Globus pallidus (tissue), 1 donor: ENCODE measurements at places on chromosomes 1 and 21.

GRCh38 chr1:81254560-81254959 is 546.2 kb upstream of the ADGRL2 start:
- no peak for DNase-seq

GRCh38 chr1:60950224-60951063 is 131.9 kb upstream of the NFIA start:
- no peak for DNase-seq

- DNase-seq: no peak
Observed at GRCh38 chr1:52677076-52677806, 20.9 kb downstream of the COA7 start.

DNA sequence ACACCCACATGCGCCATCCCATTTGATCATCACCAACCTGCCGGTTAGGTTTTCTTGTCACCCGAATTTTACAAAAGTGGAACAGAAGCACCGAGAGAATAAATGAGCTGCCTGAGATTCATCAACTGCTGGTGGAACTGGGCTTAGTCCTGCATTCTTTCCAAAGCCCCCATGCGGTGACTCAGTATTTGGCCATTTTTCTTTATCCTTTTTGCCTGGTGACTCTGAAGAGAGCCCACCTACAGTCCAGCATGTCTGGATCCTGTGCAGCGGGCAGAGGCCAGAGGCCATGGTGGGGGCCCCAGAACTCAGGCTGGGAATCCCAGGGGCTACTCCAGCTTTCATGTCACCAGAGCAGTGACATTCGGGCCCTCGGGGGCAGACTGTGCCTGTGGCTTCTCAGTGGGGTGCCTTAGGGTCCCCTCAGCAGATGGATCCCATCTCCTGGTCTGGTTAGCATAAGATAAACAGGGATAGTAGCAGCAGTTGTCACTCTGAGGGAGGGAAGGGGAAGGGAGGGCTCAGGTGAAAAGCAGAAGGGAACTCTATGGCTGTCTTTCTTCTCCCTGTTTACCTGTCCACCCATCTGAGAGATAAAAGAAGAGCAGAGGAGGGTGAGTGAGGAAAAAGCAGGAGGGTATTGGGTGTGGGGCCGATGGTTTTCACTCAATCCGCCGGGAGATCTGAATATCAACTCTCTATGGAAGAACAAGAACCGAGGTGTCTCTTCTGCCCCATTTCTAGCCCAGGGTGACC is 63.2 kb downstream of the KIF26B start:
- no peak for DNase-seq

DNA sequence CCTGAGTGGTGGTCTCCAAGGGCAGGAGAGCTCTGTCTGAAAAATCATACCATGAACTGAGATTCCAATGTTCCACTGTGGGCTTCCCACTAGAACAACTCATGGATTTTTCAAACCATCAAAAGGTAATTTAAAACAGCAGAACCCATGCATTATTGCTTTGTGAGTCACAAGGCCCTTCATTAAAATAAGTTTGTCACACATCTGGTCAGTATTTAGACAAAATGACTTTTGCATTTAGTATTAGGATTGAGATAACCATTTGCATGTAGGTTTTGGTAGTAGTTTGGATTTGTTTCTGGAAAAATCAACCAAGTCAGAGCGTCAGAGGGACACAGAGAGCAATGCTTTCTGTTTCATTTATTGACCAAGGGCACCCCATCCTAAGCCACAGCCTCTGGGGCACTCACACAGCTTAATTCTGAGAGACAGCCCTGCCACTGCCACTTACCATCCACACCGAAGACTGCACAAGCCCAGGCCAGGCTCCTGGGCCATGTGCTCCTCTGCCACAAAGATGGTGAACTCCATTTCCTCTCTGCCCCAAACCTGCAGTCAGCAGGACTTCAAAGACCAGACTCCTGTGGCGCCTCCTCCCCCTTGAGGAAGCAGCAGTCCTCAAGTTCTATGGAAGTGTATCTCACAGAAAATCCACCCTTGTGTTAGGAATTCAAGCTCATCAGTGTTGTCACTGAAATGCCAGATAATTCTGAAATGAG is 132.6 kb upstream of the DUSP10 start:
- no peak for DNase-seq

- no peak for DNase-seq
Observed at GRCh38 chr1:226821719-226822085, 48.7 kb upstream of the PSEN2 start.

- DNase-seq: peak; percentile 31
Observed at GRCh38 chr1:220882061-220882891, 3.0 kb downstream of the HLX start.
